ENCODE measurements at places on chromosomes 2 and 18.
A peak's percentile ranks its signal among the peaks of the same experiment; 100 is the strongest.

DNA sequence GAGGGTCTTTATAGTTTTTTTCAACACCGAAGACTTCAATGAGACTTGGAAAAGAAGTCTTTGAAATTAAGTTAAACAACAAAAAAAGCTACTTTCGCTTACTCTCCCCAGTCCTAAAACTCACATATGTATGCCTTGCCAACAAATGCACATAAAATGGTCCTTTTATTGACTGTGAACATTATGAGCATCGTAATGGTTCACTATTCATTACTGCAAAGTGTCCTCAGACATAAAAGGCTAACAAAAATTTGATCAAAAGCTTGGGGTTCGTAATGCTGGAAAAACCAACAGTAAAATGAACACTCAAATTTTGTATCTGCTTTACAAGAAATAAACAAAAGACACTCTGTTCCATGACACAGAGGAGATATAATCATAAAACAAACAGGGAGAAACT is 285.3 kb upstream of the SLC8A1 start:
- DNase-seq, result no peak

DNA sequence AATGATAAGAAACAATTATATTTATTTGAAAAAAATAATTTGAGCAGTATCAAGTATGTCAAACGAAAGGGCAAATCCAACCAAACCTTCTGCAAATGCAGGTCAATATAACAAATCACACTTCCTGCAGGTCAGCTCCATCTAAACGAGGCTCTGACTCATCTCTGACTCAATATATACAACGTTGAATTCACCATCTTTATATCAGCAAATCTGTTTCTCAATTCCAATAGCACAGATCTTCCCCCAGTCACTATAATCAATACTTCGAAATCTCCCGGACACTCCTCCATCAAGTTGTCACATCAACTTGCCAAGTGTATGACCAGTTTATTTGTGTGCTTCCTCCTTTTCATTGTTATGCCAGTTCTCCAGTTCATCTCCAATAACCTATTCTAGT is 388.9 kb downstream of the ZEB2 start:
- DNase-seq, result no peak

- no peak for DNase-seq
Measured at GRCh38 chr18:3721771-3722648, 272.0 kb downstream of the TGIF1 start.

GRCh38 chr2:109238580-109238979 is 109.6 kb downstream of the SH3RF3 start:
- DNase-seq, result peak; percentile 27

DNA sequence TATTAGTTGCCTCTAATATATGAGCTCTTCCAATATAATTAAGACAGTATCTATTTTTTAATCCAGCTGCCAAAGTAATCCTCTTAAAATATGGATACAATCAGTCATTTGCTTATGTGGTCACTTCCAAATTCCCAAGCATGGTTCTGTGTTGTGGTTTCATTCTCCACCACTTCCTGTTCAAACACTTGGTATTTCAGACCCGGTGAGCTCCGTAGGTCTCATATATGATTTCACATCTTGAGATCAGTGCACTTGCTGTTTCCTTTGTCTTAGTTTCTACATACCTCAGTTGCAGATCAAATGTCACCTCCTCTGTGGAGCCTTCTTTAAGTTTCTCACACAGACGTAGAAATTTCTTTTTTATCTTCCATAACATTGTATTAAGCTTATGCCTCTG is 254.2 kb downstream of the KCNS3 start:
- DNase-seq, result no peak

DNA sequence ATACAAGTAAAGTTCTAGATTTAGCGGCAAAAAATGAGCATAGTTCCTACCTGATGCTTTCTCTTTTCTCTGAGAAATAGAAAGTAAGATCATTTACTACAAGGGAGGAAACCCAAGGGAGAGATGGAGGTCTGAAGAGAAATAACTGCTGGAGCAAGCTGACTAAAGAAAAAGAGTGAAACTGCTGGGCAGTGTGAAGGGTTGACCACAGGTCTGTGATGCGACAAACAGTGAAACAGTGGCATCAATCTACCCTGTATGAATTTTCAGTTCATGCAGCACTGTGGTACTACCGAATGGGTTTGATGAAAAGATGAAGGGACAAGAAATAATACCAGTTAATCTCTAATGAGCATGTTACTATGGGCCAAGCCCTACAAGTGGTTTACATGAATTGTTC is 52.2 kb downstream of the CUL3 start:
- DNase-seq, result no peak

DNA sequence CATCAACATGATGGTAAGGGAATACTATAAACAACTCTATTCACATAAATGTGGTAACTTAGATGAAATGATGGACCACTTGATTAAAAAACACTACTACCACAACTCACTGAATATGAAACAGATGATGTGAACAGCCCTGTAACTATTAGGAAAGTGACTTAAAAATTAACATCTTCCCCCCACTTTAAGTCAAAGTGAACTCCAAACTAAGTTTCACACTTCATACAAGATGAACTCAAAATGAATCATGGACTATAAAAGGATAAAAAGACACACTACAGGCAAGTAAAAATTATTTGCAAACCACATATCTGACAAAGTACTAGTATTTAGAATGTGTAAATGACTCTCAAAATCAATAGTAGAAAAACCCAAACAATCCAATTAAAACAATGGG is 71.6 kb downstream of the ZAP70 start:
- DNase-seq, result no peak

GRCh38 chr2:121480826-121481225 is 49.9 kb upstream of the RNU4ATAC start:
- no peak for DNase-seq

- DNase-seq, result no peak
Measured at GRCh38 chr2:48235076-48235475, 294.9 kb upstream of the STON1 start.

- DNase-seq, result no peak
Measured at GRCh38 chr18:51195086-51195450, 2.4 kb downstream of the MEX3C start.

DNA sequence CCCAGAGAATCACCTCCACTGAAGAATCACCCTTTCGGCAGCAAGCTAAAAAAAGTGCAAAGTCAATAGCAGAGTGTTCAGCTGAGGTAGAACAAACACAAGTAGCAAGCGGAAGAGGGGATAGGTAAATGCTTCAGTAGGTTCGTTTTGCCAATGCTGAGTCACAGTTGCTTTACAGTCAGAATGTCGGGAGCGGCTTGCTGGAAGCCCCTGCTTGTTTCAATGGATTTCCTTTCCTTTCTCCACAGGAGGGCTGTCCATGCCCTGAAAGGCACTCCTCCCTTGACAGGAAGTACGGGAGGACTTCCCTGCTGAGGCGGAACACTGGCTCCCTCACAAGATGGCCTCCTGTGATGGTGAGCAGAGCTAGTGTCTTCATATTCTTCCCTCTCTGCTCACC is 146.2 kb upstream of the LYPD1 start:
- DNase-seq, result no peak

- no peak for DNase-seq
Measured at GRCh38 chr2:16240402-16240801, 300.1 kb downstream of the MYCN start.

Measured in effector memory CD8-positive, alpha-beta T cell (primary cell).